ENCODE measurements at places on chromosomes 12 and 14.
A peak's percentile ranks its signal among the peaks of the same experiment; 100 is the strongest.

GRCh38 chr12:2336409-2336829 is 283.6 kb downstream of the CACNA1C start:
- DNase-seq = peak; percentile 65

DNA sequence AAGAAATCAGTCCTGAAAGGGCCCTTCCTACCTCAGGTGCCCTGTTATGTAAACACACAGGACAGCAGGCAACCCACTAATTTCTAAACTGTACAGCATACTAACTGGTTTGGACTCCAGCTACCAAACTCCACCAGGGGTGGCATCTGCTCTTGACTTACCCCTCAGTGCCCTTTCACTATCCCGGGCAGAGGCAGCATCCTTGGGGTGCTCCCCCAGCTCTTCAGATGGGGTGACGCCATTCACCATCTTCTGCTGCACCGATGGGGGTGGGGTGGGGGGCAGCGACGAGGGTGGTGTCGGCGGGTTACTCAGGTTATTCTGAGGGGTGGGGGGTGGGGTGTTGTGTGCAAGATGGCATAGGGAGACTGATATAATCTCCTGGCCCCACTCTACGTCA is 11.5 kb upstream of the PRKAG1 start:
- no peak for DNase-seq

- DNase-seq = peak; percentile 23
These were observed at the start of gene UNC79 for GRCh38 chr14:93430315-93431035. TSS of gene UNC79 (plus strand) at chr14:93430939. CDS start at chr14:93431030, 91 bp downstream.

- DNase-seq = no peak
These were observed 4.9 kb upstream of the EXOC3L4 start for GRCh38 chr14:103089386-103090335.

- DNase-seq = no peak
These were observed 87.2 kb downstream of the DDX51 start for GRCh38 chr12:132056951-132057350.

GRCh38 chr12:9039397-9039977 is 50.1 kb downstream of the KLRG1 start:
- DNase-seq = peak; percentile 69

DNA sequence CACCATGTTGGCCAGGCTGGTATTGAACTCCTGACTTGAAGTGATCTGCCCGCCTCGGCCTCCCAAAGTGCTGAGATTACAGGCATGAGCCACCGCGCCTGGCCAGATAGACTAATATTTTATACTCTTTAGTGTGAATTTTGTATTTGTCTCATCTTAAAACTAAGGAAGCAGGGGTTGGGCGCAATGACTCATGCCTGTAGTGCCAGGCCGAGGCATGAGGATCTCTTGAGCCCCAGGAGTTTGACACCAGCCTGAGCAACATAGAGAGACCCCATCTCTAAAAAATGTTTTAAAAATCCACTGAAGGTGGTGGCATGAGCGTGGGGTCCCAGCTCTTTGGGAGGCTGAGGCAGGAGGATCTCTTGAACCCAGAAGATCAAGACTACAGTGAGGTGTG is 9.0 kb downstream of the DYNC1H1 start:
- DNase-seq = no peak

DNA sequence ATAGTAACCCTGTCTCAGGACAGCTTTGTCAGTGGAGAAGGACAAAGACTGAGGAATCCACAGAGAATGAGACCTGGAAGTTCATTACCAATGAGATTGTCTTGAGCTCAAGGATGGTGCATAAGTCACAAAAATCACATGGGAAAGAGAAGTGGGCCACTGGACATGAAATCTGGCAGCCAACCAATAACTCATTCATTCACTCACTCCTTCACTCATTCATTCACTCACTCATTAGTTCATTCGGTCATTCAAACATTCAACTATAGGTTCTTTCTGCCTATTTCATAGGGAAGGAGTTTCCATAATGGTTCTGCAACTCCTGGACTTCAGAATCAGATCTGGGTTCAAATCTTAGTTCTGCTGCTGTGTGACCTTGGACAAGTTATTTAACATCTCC is 18.2 kb upstream of the WSCD2 start:
- no peak for DNase-seq

DNA sequence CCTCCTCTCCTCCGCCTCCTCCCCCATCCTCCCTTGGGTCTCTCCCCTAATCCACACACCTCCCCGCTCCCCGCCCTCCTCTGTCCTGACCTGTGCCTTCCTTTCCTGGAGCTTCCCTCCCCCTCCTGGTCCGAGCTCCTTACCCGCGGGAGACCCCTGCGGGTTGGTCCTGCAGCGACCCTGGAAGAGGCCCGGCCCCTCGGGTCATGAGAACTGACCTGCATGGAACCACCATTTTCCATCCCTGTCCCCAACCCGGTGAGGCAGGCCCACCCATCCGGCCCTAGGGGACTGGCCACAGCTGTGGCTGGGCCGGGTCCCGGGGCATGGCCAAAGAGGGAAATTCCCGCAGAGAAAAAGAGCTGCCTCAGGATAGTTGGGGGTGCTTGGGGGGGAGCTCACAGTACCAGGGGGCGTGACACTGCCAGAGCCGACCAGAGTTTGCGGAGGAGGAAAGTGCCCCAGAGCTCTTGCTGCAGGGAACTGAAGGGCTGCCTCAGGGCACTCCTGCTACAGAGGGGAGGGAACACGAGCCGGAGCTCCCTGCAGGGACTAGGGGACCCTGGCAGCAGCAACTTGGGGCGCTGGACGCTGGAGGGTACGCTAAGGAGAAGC is 613 bp downstream of the ARHGEF40 start:
- DNase-seq = peak; percentile 78

- DNase-seq = peak; percentile 43
These were observed 57.9 kb upstream of the SLC38A2 start for GRCh38 chr12:46430340-46430948.

GRCh38 chr14:33564774-33565630 is 385.9 kb downstream of the EGLN3 start:
- no peak for DNase-seq

DNA sequence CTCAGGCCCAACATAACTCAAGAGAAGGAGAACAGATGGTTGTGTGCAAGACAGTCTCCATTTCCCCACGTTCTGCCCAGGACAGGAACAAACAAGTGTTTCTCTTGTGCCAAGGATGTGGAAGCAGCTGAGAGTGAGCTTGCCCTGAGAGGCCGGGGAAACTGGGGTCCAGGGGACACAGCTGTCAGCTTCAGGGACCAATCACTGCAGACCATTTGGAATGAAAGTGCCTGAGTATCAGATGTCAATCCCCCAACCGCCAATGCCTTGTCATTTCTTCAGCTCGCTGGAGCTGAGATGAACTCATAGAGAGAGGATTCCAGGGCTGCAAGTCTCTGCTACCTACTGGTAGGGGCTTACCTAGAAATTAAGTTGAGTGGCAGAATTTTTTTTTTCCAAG is 71.9 kb upstream of the METAP2 start:
- DNase-seq = peak; percentile 71

Measured in muscle of leg (tissue), 16 donors.